ENCODE measurements at places on chromosomes 4 and X.

GRCh38 chr4:79917246-79917645, 155.8 kb downstream of the ANTXR2 start:
- DNase-seq: peak; percentile 54

- no peak for DNase-seq
These were observed 15.4 kb downstream of the NIPAL1 start for GRCh38 chr4:48031802-48032525.

DNA sequence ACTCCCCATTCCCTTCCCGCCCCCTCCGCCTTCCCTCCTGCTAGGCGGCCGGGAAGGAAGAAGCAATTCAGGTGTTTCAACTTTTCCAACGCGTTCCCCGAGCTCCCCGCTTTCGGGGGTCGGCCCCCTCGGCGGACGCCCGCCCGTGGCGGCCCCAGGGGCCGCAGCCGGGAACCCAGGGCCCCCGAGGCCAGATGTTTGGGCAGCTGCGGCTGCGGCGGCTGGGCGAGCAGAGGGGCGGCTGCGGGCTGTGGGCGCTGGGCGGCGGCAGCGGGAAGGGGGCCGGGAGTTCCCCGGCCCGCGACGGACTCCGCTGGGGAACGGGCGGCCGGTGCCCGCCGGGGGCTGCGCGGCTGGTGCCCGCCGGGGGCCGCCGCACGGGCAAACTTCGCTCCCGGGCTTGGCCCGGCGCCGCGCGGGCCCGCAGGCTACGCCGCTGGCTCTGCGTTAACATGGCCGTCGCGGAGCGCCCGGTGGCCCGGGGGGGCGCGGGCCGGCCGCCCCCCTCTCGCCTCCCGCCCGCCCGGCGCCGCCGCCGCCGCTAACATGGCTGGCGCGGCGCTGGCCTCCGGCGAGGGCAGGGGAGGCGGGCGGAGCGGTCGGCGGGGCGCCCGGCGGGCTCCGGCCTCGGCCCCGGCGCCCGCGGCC, 510 bp downstream of the HMGB3 start:
- no peak for DNase-seq

GRCh38 chrX:68808686-68809357, 20.0 kb upstream of the EFNB1 start:
- no peak for DNase-seq

DNA sequence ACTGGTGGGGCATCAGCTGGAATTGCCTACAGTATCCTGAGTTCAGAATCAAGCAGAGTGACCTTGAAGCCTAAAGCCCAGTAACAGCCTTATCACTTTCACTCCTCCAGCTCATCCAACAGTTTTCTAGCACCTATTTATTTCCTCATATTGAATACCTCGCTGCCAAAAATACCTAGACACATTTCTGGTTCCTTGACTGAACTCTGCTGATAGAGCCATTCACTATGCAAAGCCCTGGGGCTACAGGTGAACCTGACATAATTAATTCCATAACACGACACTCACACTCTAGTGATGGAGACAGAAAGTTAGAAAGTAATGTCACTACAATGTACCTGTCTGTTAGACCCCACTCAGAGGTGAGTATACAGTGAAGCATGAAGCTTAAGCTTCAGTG, 149.0 kb upstream of the STX18 start:
- DNase-seq: no peak

GRCh38 chrX:132657876-132658275, 169.0 kb upstream of the MBNL3 start:
- no peak for DNase-seq

- no peak for DNase-seq
These were observed 32.7 kb downstream of the TMSB4X start for GRCh38 chrX:13007519-13008188.

GRCh38 chr4:141684785-141685184, 48.4 kb downstream of the IL15 start:
- DNase-seq: no peak

- DNase-seq: no peak
These were observed 123.1 kb downstream of the AFF1 start for GRCh38 chr4:87057835-87058355.

- DNase-seq: peak; percentile 30
These were observed 1.8 kb downstream of the TBC1D25 start for GRCh38 chrX:48541140-48541814.

DNA sequence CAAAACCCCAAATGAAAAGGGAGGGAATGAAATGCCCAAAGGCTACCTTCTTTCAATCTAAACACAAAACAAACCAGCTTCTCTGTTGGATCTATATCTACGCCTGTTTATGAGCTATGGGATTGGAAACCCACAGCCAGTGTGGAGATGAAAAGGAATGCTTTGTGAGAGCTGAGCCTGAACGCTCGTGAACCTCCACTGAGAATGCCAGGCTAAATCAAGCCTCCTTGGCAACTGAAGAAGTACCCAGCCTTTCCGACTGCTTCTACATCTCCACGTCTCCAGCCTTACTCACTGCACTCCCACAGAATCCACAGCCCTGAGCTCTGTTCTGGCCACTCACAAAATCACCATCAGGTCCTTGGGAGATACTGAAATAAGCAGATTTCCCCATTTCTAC, 31.8 kb downstream of the PROM1 start:
- no peak for DNase-seq

DNA sequence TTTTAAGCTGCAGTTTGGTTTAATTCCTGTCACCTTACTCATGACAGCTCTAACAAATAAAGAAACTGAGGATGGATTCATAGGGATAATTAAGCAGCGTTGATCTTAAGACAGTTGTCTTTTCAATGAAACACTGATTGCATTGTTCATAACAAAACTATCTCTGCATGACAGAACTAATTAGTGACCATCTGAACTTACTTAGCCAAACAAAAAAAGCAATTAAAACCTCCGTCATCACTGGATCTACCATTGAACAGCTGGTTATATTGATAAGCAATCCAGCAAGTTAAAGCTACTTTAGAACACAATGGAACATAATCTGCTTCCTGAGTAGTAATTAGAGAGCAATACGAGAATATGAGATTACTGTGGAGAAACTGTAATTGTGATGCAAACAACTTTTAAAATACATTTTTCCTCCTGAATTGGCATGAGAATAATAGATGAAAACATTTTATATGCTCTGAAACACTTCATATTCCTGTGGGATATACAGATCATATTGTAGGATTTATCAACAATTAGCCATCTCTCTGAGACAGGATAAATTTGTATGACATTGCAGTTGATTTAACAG, 2576.8 kb downstream of the PCDH7 start:
- DNase-seq: no peak

- no peak for DNase-seq
These were observed 29.7 kb upstream of the FGF2 start for GRCh38 chr4:122796801-122797404.

- no peak for DNase-seq
These were observed 2.7 kb downstream of the ADGRL3 start for GRCh38 chr4:61202638-61203435.

DNA sequence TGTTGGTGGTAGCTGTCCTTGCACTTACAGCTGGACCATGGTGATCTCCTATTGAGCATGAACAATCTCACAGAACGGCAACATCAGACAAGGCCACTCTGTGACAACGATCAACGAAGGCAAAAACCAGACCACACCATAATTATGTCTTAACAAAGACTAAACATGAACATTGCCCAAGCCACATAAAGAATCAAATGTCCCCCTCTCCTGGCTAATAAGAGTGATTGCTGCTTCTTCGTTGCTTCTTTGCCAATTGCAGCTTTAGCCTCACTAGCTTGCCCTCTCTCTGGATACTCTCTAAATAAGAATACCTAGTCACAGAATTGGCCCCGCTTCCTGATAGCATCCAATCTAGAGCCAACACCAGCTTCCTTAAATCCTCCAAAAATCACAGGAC, 41.5 kb upstream of the PGRMC1 start:
- no peak for DNase-seq

DNA sequence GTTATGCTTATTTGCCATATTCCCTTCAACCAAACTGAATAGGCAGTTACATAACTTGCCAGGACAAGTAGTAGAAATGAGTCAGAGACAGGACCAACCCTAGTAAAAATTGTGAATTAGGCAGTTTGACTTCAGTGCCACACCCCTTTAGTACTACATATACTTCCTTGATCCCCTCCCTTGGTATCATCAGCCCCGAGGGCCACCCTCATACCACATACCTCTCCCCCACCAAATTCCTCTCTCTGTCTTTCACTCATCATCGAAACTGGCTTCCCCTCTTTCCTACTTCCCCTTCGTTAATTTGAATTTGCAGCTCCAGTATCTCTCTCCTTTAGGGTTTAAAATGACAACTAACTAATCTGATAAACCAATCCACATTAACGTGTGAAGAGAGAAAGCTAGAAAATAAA, 7.9 kb upstream of the PTPN13 start:
- DNase-seq: no peak

GRCh38 chrX:97060020-97060419, 176.3 kb downstream of the RPA4 start:
- no peak for DNase-seq

Measured in CD8-positive, alpha-beta T cell (primary cell).